Ecto neural progenitor cell (in vitro differentiated cells): ENCODE measurements at places on chromosomes 7 and 10.

DNA sequence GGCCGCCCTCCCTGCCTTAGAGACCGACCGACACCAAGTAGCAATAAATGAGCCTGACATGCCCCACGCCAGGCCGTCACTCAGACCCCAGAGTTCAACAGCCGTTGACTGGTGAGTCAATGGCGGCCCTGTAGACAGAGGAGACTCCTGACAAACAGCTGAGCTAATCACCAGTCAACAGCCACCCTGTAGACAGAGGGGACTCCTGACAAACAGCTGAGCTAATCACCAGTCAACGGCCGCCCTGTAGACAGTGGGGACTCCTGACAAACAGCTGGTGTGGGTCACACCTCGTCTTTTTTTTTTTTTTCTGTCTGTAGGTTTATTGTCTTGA is 16.9 kb upstream of the KNDC1 start:
- DNase-seq: no peak

DNA sequence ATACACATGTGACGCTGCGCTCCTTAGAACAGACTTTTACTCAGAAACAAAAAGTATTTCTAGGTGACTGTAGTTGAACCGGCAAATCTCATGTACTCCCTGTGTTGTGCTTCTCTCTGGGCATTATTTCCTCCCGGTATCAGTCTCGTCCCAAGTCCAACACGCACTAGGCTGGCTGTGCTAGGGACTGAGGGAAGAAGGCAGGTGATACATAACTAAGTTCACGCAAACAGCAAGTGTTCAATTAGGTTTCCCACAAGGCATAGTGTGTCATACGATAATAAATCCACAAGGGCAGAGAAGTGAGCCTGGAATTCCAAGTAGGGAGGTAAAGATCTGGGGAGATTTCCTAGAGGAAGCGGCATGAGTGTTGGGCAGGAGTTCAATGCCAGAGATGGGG is 20.4 kb downstream of the FAM53B start:
- DNase-seq: no peak

GRCh38 chr7:40721342-40721949 is 586.6 kb downstream of the SUGCT start:
- DNase-seq: no peak

DNA sequence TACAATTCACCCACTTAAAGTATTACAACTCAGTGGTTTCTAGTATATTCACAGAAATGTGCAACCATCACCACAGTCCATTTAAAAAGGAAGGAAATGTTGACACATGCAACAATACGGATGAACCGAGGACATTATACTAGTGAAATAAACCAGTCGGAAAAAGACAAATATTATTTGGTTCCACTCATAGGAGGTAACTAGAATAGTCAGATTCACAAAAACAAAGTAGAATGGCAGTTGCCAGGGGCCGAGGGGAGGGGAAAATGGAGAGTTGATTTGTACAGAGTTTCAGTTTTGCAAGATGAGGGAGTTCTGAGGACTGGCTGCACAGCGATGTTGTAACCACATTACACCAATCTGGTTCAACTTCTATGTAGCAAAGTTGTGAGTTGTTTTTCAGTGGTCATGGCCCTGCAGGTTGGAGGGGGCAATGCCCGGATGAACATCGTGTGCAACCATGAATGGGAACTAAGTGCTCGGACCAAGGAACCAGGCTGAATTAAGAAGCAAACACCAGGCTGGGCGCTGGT is 17.6 kb upstream of the TNPO3 start:
- no peak for DNase-seq

GRCh38 chr7:116438267-116438666 is 61.3 kb upstream of the CAV2 start:
- DNase-seq: no peak

- DNase-seq: no peak
Observed at GRCh38 chr10:125056161-125057132, 103.9 kb downstream of the CTBP2 start.

GRCh38 chr10:97650726-97651125 is 10.3 kb downstream of the PI4K2A start:
- DNase-seq: no peak

DNA sequence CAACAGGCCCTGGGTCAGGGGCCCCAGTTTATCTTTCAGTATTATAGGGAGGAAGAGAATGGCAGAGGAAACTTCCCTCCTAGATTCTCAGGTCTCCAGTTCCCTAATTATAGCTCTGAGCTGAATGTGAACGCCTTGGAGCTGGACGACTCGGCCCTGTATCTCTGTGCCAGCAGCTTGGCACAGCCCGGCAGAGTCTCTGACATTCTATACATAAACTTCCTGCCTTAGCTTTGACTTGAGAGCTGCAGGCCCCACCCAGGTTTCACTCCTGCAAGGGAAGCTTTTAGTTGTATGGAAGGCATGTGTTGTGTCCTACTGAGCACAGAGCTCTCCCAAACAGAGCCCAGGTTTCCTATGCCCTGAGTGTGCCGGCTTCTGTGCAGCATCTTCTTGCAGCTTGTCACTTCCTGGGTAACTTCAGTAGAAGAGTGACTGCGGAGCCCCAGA is 205.6 kb upstream of the PRSS58 start:
- no peak for DNase-seq
